ENCODE measurements at places on chromosomes 12 and 14.

DNA sequence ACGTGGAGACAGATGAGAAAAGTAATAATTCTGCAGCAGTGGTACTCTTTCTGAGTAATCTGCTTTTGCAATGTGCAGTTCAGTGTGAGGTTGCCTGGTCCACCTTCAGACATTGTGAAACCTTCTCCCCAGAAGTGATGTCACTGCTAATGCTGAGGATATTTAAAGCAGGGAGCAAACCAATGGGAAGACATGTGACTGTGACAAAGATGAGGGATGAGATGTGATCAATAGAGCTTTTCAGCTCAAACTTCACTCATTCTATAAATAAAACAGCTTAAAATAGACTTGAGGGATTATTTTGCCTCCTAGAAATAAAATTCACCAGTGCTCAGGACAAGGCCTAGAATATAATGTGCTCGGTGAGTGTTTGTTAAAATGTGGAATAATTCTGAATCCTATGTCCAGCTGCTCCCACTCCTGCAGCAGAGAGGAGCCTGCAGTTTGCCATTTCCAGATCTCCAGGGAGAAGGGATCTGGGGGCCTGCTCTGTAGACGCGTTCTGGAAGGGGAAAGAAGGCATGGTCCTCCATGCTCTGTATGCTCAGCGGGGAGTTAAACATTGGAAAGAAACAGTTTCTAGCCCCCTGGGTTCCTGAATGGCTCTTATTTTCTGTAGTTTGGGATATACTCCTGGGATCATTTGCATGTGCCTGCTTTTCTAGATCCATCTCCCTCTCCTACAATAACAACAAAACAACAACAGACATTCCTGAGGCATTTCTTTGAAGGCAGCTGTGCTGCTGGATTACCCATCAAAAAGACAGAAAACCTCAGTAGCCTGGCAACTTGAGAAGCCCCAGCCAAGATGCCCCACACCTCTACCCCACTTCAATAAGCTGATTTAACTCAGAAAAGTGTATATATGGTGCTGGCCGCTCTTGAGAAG lies 8.9 kb downstream of the SLC7A8 start:
- DNase-seq = no peak

- peak; percentile 87 for DNase-seq
Measured at GRCh38 chr14:35331605-35332516, 39.7 kb downstream of the PSMA6 start.

GRCh38 chr12:55705782-55706402 lies 1.8 kb downstream of the ITGA7 start:
- no peak for DNase-seq

GRCh38 chr12:101878243-101878821 lies 952 bp downstream of the DRAM1 start:
- DNase-seq = no peak
